Putamen (tissue), 1 donor: ENCODE measurements at places on chromosomes 3 and 15.

GRCh38 chr3:124075753-124076152 is 83.8 kb upstream of the ROPN1 start:
- DNase-seq = no peak

GRCh38 chr3:73621388-73621787 is 3.4 kb downstream of the PDZRN3 start:
- no peak for DNase-seq

DNA sequence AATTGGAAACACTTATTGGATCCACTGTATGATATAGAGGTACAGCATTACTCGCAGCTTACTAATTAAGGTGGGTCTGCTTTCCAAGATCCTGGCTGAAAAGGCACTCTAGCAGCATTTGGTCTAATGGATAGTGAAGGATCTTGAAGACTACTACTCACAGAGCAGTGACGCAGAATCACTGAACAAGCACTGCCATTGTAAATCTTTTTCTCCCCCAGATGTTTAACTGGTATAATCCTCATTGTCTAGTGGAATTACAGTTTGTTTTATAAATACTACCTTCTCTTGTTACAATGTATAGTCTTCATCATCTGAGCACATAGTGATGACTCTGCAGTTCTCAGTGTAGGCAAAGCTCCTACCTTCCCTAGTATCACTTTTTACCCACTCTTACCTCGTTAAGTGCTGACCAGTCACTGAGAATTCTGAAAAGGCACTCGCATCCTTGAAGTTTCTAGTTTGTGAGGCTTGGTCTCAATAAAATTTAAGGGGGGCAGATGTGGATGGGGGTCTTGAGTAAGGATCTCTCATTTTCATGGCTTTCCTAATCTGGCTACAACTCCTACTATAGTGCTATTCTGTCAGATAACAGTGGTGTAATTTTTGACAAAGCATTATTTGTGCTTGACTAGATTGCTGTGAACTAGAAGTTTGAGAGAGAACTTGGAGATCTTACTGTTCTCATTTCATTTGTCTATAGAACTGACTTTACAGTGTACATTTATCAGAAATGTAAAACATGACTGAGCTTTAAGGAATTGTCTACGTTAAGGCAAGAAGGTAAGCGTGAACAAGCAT is 23.2 kb downstream of the MAPK6 start:
- DNase-seq = peak; percentile 42

DNA sequence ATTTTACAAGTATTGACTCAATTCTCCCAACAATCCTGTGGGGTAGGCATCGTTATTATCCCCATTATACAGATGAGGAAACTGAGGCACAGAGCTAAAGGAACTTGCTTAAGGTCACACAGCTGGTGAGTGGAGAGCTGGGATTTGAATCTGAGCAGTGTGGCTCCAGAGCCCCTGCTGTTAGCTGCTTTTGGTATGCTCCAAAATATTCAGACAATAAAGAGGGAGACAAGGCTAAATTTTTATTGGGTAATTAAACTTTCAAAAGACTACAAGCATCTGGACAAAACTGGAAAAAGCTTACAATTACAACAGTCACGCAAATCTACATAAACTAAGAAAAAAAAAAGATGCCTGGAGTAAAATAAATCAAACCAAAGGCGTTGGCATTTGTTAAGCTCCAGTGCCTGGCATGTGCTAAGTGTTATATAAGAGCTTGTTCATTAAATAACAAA is 27.7 kb downstream of the CCDC13 start:
- DNase-seq = no peak

DNA sequence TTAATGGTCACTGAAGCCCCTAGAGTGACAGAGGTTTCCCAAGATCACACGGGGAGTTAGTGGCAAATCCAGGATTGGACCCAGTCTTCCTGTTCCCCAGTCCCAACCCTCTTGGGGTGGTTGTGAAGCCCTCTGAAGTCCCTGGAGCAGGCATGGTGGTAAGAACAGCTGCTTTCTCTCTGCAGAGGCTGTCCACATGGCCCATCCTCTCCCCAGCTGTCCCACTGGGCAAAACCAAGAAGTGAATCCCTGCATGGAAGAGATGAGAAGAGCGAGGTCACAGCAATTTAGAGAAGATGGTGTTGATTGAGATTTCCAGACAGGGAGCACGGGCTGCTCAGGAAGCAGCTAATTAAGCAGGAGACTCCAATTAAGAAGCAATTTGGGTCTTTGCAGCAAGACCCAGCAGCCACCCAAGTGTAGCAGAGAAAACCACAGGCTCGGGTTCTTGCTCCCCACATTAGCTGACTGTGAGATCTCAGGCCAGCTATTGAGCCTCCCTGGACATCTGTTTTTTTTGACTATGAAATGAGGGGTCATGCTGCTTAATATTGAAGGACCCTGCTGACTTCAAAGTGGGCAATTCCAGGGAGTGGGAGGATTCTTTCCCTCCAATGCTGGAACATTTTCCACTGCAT is 14.8 kb upstream of the HDAC11 start:
- no peak for DNase-seq

DNA sequence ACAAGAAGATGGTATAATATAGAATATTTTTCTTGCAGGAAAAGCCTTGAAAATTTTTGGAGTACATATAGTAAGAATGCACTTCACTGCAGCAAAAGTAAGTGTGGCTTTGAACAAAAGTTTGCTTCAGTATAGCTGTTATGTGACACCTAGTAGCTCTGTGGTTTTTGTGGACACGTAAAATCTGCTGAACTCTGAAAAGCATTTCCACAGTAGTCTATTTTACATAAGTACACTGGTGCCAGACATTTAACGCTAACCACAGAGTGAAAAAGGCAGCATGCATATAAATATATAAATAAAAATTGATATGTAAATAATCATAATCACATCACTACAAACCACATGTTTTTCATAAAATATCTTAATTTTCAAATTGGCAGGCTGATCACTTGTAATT is 39.8 kb downstream of the CGGBP1 start:
- DNase-seq = no peak

- DNase-seq = no peak
These were observed 107.4 kb downstream of the LRIG1 start for GRCh38 chr3:66393333-66394005.

DNA sequence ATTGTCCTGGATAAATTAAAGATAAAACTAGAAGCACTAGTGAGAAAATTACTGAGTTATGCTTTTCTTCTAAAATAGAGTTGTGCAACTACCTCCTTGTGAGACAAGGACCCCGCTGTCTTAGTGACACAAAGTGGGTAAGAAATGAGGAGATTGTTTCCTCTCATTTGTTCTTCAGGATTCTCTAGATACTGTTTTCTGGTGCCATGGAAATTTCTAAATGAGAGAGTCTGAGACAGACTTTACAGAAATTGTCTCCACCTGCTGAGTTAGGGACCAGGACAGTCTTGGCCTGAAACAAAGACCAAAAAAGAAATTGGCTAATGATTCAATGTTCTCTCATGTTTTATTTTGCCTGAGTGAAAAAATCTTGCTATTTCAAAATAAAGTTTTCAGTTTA is 427.5 kb downstream of the TUSC7 start:
- no peak for DNase-seq

- no peak for DNase-seq
These were observed 47.7 kb downstream of the MORC1 start for GRCh38 chr3:109070211-109070610.

DNA sequence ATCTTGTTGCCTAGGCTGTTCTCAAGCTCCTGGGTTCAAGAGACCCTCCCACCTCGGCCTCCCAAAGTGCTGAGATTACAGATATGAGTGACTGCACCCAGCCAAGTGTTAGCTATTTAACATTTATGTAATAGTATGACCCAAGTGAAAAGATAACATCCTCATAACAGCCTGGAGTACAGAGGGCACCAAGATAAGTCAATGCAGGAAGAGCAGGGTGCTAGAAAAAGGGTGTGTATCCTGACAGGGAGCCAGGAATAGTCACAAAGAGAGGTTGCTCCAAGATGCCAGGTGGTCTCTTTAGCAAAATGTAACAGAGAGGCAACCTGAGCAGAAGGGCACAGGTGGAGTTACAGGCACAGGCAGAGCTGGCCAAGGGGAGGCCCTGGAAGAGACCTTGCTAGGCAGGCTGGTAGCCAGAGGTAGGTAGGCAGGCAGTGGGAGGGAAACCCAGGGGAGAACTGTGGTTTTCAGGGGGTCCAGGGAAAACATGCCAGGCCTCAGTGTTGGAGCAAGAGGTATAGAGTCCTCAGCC is 277.4 kb downstream of the ERC2 start:
- no peak for DNase-seq

GRCh38 chr15:80904998-80905397 is 84.6 kb downstream of the MESD start:
- no peak for DNase-seq

GRCh38 chr3:32443478-32443877 is 51.8 kb downstream of the CMTM7 start:
- no peak for DNase-seq

- DNase-seq = no peak
These were observed 226.4 kb downstream of the OPA1 start for GRCh38 chr3:193819117-193820010.

DNA sequence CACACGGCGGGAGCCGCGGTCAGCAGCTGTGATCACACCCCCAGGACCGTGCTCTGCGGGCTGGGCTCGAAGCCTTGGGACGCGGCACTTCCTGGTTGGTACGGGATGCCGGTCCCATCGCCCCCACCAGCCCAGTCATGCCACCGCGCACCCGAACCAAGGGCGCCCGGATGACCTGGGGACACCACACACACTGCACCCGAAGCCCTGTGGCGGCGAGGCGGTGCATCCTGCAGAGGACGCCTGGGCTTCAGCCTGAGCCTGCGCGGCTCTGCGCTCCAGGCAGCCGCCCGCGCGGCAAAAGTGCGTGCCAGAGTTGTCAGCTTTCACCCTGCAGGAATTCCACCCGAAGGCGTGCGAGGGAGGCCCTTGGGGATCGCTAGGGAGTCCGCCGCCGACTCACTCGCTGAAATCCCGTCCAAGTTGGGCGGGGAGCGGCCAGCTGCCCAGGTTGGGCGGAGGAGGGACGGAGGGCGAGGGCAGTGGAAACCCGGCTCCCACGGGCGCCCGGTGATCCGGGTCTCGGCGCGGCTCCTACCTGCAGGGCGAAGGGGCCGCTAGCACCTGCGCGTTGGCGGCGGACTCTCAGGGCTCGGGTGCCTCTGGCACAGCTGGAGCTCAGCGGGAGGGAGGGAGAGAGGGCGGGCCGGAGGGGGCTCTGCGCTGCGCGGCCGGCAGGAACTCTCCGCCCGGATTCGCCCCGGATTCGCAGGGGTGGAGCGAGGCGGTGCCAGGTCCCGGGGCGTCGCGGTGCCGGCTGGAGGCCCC is at the start of gene PLD1:
Gene PLD1, minus strand, starts transcription at position 623 of the 768 bp plus-strand sequence. CDS start 72,432 bp downstream, outside the sequence.
- peak; percentile 79 for DNase-seq

- no peak for DNase-seq
These were observed 283.8 kb downstream of the C3orf38 start for GRCh38 chr3:88433568-88433967.

GRCh38 chr3:157388976-157389375 is 47.7 kb upstream of the PTX3 start:
- no peak for DNase-seq

GRCh38 chr3:61182662-61183061 is 68.6 kb downstream of the FHIT start:
- no peak for DNase-seq

DNA sequence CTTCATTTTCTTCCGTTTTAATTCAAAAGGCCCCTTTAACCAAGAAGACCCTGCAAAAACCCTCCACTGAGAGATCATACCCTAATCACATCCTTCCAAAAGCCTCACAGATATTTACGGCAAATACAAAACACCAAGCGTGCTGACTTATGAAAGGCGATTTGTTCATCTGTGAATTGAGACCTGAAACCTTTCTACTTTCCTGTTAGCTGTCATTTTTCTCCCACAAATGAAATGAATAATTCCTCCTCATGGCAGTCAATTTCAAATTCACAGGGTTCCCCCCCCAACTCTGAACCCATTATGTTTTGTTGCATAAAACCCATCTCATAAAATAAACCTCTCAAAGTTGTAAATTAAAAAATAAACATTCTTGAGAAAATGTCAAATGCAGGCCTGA is 149.6 kb downstream of the PDZRN3 start:
- no peak for DNase-seq

GRCh38 chr3:162998205-162998604 is 1501.6 kb downstream of the OTOL1 start:
- DNase-seq = no peak

DNA sequence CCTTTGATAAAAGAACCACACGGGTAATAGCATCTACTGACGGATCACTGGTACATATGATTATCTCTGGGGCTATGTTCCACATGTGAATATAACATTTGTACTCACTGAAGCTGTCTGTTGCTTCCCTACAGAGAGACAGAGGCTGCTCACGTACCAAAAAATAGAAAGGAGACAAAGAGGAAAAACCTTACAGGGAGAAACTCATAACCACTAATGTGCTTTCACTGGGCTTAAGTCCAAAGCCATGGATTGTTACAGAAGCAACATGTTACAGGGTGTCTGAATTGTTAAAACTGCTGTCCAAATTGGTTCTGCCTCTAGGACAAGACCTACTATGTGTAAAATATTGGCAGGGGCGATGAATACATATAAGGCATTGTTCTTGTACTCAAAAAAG is 311.9 kb downstream of the FOXP1 start:
- no peak for DNase-seq

- DNase-seq = no peak
These were observed 3.4 kb downstream of the HYAL3 start for GRCh38 chr3:50295553-50296431.

- DNase-seq = peak; percentile 92
These were observed 31.5 kb upstream of the RPS17 start for GRCh38 chr15:82571722-82572222.

- DNase-seq = no peak
These were observed 1199.1 kb downstream of the SI start for GRCh38 chr3:163879172-163879571.

GRCh38 chr3:13115991-13116390 is 42.8 kb upstream of the IQSEC1 start:
- no peak for DNase-seq

GRCh38 chr15:77500989-77501388 is 80.3 kb downstream of the HMG20A start:
- no peak for DNase-seq

DNA sequence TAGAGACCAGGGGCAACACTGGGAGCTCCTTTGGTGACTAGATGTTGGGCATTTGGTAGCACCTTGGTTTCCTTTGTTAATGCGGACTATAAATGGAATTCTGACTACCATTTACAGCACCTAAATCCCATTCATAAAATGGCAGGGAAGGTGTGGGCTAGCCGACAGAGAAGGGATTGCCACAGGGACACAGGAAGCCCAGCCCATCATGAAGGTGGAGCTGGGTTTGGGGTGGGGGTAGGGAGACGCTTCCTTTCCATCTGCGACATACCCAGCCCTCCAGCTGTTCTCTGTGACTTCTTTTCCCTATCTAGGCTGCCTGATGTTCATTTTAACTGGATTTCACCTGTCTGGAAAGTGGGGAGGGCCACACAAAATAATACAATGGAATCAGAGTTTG is 21.0 kb downstream of the ABHD2 start:
- DNase-seq = no peak
